ENCODE measurements at places on chromosomes 1 and 21.

DNA sequence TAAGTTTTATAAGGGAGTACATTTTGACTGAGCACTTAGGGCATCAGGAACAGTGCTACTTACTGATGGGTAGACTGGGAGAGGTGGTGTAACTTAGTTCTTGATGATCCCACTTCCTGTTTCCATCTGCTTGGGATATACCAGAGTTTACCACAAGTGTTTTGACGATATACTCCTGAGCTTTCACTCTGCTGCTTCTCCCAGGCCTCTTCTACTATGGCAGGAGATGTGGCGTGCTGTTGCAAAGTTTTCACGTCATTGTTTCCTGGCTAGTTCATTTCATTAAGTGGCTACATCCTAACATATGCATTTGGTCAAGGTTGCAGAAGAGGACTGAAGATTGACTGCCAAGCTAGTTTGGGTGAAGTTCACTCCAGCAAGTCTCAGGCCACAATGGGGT is 41.3 kb upstream of the LAMC2 start:
- DNase-seq, result no peak

GRCh38 chr1:208134491-208134890 is 109.7 kb downstream of the PLXNA2 start:
- no peak for DNase-seq

DNA sequence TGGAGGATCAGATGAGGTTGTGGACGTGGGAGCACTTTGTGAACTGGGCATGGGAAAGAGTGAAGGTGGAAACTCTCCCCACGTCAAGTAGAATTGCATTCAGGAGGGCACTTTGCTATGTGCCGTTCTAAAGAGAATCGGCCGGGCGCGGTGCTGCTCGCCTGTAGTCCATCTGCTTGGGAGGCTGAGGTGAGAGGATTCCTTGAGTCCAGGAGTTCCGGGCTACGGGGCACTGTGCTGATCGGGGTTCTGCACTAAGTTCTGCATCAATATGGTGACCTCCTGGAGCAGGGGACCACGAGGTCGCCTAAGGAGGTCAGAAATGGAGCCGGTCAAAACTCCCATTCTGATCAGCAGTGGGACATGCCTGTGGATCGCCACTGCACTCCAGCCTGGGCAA is 141.9 kb downstream of the PEX14 start:
- no peak for DNase-seq

- DNase-seq, result no peak
Observed at GRCh38 chr1:231207437-231207836, 33.6 kb upstream of the GNPAT start.

DNA sequence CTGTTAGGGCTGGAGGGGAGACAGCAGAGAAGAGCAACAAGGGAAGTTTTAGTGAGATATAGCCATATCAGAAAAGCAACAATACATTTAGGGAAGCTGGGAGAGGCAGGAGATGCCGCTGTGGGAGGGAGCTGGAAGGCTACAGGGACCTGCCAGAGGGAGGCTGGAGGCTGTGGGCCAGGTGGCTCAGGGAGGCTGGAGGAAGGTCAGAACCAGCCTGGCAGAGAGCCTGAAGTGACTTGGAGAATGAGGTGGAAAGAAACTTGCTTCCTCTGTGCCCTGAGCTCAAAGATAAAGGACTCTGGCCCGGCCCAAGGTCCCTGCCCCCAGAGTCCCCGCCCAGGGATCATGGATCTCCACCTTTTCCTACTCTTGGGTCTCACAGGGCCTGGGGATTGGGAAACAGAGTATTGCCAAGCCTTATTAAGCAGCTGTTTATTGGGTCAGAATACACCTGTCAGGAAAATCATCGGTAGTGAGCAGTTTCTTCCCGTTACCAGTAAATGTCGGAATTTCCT is 85.9 kb downstream of the KIF26B start:
- DNase-seq, result no peak

DNA sequence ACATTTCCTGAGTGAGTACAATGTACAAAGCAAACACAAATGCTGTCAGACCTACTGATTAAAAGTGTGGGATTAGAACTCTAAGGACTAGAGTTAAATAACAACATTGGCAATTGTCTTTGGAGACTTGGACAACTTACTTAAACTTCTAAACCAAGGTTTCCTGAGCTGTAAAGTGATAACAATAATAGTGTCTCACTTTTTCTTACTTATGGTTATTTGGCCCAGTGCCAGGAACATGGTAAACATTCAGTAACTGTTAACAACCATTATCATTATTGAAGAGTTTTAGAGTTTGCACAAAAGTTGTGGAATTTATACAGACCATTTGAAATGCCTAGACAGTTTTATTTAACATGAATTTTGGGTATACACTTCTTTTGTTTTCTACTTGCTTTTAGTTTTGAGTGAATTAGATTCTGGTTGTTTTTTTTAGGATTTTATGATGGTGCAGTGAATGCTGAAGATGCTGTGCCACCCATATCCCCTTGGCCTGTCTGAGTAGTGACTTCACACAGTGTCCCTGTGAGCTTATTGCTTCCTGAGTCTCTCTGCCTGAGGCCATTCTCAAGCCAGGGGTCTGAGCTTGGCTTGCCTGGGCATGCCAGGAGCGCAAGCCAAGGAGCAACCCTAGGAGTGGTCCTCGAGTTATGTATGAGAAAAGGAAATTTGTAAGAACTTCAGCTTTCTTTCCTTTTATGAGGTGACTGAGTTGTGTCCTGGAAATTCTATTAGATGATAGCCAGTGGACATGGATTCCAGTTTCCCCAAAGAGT is 932.8 kb downstream of the TTLL7 start:
- no peak for DNase-seq

DNA sequence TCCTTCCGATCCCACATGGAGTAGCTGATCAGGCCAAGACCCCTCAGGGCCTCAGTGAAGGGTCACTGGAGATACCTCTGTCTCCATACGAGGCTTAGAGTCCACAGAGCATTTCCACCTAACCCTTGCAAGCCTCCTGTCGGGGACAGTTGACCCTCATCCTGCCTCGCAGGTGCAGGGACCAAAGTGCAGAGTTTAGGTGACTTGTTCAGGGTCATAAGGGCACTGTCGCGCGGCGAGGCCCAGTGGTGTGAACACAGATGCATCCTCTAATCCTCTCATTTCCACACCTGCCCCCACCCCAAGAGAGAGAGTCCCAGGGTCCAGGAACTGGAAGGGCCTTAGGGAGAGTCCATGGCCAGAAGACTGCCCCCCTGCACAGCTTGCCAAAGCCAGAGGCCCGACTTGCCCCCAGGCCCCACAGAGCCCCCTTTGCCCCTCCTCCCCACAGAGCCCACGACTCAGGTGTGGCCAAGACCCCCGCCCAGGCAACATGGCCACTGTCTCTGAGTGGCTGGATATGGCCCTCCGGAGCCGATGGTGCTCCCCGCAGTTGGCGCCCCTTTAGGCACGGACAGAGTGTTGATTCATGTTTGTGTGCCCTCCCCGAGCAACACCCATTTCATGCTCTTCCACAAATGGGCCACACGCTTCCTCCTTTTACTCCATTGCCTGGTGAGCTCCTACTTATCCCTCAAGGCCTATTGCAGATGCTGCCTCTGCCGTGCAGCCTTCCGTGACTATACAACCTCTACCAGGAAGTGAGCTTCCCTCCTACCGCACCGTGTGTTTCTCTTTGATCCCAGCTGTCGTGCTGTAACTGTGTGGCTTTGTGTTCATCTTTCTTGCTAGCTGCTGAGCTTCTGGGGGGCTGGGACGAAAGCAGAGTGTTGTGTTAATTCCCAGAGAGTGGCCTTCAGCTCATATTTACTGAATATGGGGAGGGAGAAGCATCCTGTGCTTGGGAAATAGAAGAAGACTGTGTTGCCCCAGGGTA is 1.7 kb downstream of the TRPM2 start:
- DNase-seq, result no peak

DNA sequence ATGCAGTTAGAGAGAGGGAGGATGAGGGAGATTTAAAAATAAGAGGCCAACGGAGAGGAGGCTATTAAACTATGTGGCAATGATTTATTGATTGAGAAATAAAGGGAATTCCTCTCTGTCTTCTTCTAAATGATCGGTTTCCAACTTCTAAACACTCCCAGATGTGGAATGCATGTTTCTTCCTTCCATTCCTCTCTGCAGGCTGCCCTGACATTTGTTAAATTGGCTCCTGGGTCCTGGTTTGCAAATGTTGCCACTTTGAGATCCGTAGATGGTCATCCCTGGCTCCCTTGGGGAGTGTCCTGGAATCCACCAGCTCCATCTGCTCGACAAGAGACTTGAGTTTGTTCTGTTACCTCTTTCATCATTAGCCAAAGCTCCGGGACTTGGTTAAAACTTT is 10.3 kb upstream of the C1orf198 start:
- no peak for DNase-seq

- no peak for DNase-seq
Observed at GRCh38 chr1:63122079-63122478, 200.3 kb upstream of the FOXD3 start.

DNA sequence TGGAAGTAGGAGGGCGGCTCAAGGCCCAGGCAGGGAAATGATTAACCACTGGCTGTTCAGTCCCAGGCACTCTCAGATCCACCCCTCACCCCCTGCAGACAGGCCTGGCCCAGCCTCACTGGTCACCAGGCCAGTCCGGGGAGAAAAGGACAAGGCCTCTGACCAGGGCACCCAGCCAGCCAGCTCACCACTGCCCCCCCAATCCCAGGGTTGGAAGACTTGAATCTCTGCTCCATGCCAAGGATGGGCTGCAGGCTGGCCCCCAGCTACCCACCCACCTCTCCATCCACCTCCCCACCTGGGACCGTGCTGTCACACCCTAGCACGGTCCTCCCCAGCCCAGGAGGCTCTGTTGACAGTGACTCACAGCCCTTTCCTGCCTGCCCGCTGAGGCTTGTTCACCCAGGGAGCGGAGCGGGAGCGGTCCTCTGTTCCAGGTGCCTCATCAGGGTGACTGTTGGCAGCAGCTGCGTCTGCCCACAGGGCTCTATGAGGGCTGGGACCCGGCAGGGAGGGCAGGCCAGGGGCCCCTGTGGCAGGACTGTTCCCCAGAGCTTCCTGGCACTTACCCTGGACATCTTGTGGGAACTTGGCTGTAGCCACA is 2.2 kb downstream of the LAD1 start:
- no peak for DNase-seq

GRCh38 chr1:52706941-52707926 is 9.1 kb upstream of the COA7 start:
- DNase-seq, result no peak

- DNase-seq, result no peak
Observed at GRCh38 chr1:959731-960362, 537 bp upstream of the KLHL17 start.

DNA sequence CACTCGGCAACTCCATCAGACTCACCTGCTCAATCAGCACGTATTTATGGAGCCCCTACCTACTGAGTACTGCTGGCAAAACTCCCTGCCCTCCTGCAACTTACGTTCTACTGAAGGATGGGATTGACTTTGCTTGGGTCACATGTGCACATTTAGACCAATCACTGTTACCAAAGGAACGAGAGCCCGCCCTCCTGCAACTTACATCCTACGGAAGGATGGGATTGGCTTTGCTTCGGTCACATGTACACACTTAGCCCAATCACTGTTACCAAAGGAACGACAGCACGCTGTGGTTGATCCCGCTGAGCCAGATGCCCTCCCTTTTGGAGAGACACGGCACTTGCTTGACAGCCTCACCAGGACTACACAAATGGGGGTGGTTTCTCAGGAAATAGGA is 46.0 kb downstream of the UBIAD1 start:
- DNase-seq, result no peak

DNA sequence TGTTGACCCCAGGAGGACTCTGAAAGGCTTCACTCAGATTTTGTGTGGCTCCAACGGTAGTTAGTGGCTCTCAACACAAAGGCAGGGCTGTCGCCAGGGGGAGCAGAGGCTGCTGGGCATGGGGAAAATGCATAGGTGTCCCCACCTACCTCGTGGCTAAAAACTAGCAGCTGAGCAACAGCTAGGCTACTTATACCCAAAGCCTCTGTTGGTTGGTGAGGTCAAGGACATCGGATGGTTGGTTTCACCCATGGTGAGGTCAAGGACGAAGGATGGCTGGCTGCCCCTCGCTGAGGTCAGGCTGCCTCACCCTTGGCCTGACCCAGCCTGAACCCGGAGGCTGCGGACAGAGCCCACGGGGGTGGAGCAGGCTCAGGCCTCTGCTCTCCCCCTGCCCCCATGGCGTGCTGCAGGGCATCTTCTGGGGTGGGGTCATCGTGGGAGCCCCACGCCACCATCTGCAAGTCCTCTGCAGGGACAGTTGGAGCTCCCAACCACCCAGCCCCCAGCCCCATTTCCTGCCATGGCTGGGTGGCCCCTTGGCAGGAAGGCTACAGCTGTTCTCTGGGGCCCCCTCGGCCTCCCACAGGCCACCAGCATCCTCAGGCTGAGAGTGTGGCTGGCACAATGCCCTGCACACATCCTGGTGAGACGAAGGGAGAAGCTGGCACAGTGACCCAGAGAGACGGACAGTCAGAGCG is 8.5 kb upstream of the GNB1 start:
- no peak for DNase-seq

GRCh38 chr1:236502972-236503639 is 20.7 kb upstream of the LGALS8 start:
- DNase-seq, result no peak

DNA sequence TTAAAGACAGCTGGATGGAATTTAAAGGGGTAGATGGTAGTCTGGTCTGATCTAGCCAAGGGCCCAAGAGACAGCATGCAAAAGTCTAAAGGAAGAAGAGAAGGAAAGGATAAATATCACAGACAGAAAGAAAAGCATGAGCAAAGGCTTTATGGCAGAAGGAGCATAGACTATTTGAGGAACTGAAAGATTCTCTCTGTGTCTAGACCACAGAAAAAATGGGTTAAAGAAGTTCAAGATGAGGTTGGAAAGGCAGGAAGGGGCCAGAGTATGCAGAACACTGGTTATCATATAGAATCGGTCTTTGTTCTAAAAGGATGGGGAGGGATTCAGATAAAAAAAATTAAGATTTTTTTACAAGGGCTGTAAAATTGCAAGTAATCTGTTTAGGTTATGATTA is 136.8 kb upstream of the SGIP1 start:
- no peak for DNase-seq

GRCh38 chr1:181479137-181479745 is 4.1 kb upstream of the CACNA1E start:
- peak; percentile 11 for DNase-seq

DNA sequence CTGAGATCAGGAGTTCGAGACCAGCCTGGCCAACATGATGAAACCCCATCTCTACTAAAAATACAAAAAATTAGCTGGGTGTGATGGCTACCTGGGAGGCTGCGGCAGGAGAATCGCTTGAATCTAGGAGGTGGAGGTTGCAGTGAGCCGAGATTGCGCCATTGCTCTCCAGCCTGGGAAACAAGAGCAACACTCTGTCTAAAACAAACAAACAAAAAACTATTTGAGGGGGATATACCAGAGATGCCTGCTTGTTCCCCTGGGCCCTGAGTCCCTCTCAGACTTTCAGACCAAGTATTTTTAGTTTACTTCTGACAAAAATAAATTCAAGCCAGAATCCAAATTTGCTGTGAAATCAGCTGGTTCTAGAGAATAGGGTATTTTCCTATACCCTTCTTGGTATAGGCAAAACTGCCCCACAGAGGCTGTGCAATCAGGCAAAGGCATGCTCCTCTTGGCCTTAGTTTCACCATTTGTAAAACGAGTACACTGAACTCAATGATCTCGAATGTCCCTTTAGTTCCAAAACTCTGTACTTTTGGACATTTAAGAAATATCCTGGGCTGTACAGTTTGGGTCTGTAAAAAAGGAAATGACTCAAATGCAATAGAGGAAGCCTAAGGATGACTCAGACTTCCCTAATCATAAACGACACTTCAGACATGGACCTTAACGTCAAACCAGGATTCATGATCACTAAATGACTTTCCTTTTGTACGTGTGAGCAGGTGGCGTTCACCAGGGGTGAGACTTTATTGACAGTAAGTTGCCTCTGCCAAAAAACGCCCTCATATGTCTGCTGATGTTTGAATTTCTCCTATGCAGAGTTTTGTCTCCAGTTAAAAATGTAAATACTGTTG is 16.1 kb downstream of the ENSA start:
- peak; percentile 39 for DNase-seq

Measured in activated CD4-positive, alpha-beta T cell treated with anti-CD3 and anti-CD28 coated beads, Interleukin-2, amount 50 U/mL, for 1 hour (primary cell).